ENCODE measurements at places on chromosomes 7 and 10.

GRCh38 chr7:100155553-100156317 is 2.8 kb downstream of the TRAPPC14 start:
- no peak for DNase-seq

DNA sequence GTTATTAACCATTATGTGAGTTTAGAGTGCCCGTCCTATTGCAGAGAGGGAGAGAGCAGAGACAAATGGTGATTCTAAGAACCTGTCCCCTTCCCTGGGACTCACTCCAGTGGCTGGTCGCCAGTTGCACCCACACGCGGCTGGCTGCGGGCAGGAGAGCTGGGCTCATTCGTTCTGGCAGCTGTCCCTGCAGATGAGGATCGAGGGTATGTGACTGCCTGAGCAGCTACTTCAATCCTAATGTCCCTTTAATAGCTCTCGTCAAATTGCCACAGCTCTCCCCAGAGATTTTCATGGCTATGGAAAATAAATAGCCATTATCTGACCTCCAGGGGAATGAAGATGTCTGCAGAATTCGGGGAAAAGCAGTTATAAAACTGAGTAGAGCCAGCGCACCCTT is 41.6 kb downstream of the RBM28 start:
- DNase-seq: no peak

GRCh38 chr10:116385994-116386809 is 41.4 kb upstream of the PNLIPRP3 start:
- DNase-seq: no peak

DNA sequence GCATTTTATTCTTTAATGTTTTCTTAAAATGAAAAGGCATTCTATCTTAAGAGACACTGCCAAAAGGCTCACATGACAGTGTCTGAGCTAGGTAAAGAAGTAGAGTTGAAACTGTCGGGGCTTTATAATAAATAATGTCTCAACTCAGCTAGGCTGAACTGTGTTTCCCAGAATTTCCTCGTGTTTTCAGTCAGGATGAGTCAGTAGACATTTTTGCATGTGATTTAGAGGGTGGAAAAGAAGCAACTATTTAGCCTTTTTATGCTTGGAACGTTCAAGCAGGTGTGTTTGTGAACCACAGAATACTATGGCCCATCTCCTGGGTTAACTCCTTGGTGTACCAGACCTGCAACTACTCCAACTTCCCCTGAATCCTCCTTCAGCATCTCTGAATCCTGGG is 23.4 kb upstream of the LIPA start:
- no peak for DNase-seq

- no peak for DNase-seq
Measured at GRCh38 chr10:13920031-13920430, 333.3 kb downstream of the PRPF18 start.

DNA sequence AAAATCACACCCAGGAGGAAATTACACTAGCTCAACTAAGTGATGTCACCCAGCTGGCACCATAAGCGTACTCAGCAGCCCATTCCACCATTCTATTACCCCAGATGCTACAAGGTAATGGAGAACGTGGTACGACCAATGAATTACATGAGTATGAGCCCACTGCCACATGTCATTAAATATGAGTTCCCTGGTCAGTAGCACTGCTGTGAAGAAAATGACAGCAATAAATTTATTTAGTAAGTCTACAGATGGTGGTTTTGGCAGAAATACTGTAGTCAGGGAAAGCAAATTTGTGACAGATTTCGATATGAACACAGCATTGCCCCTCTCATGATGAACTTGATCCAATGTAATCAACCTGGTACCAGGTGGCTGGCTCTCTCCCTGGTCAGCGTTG is 154.2 kb downstream of the VWC2 start:
- DNase-seq: no peak

GRCh38 chr10:102457591-102458150 is 6.3 kb upstream of the C10orf95 start:
- no peak for DNase-seq

- no peak for DNase-seq
Measured at GRCh38 chr10:114102256-114102655, 58.6 kb downstream of the ADRB1 start.

GRCh38 chr10:19638182-19638895 is 177.9 kb upstream of the PLXDC2 start:
- no peak for DNase-seq

- no peak for DNase-seq
Measured at GRCh38 chr7:108285003-108285368, 154.8 kb upstream of the LAMB4 start.

GRCh38 chr10:127196282-127197153 is at the start of gene INSYN2A:
INSYN2A (minus strand) TSS chr10:127196591; CDS start chr10:127176395, 20,196 bp downstream.
- no peak for DNase-seq

DNA sequence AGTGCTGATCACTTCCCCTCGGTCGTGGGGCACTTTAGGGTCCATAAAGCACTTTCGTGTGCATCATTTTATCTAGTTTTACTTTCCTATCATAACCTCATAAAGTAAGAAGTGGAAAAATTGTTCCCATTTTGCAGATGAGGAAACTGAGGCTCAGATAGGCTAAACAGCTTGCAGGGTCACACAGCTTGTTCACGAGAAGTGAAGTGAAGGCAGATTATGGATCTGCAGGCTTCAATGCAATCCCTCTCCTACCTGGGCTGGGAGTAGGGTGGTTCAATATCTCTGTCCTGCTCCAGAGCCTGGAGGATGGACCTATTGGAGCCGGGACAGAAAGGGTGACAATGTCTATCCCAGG is 10.8 kb upstream of the ZNF467 start:
- no peak for DNase-seq

GRCh38 chr7:139494835-139495579 is 11.5 kb upstream of the KLRG2 start:
- no peak for DNase-seq

- no peak for DNase-seq
Measured at GRCh38 chr10:58827381-58827780, 314.7 kb downstream of the BICC1 start.

GRCh38 chr10:88089498-88089897 is 226.1 kb downstream of the PTEN start:
- no peak for DNase-seq

GRCh38 chr7:115096262-115096661 is 174.4 kb downstream of the MDFIC start:
- DNase-seq: no peak

GRCh38 chr10:129191797-129192196 is 275.2 kb upstream of the MGMT start:
- DNase-seq: no peak

- DNase-seq: no peak
Measured at GRCh38 chr10:126499744-126500143, 111.5 kb upstream of the ADAM12 start.

DNA sequence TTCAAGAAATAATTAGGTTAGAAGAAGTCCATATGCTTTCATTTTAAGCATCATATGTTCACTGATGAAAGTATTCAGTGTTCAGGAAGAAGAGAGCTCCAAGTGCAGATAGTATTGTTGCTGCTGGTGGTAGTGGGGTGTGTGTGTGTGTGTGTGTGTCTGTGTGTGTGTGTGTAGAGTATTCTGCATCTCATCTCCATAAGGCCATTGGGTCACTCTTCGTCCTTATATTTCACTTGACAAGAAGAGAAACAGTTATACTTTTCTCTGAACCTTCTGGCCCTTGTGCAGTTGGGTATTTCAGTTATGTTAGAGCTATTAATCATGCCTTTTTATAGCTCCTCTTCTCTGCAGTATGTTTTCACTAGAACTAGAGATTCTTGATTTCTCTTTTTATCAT is 26.2 kb downstream of the ADAM22 start:
- DNase-seq: no peak

All from activated T-helper 1 cell treated with anti-CD3 and anti-CD28 coated beads, Interleukin-2, amount 50 U/mL, for 16 hours (primary cell).